ENCODE measurements at places on chromosomes 16 and 17.

- peak; percentile 46 for DNase-seq
- H3K27ac ChIP-seq = no peak overlapping the region
- no peak overlapping the region for H3K4me3 ChIP-seq
- no peaks in the 10 kb centered on the region for H3K36me3 ChIP-seq
Observed at GRCh38 chr16:66274335-66275110, 92.0 kb upstream of the CDH5 start.

GRCh38 chr16:14446796-14447195 is 183.3 kb downstream of the PARN start:
- peaks cover 15% of the 10 kb centered on the region for H3K36me3 ChIP-seq
- H3K27me3 ChIP-seq = no peaks in the 10 kb centered on the region
- no peak overlapping the region for H3K27ac ChIP-seq
- peaks cover 2% of the 10 kb centered on the region for H3K4me1 ChIP-seq

DNA sequence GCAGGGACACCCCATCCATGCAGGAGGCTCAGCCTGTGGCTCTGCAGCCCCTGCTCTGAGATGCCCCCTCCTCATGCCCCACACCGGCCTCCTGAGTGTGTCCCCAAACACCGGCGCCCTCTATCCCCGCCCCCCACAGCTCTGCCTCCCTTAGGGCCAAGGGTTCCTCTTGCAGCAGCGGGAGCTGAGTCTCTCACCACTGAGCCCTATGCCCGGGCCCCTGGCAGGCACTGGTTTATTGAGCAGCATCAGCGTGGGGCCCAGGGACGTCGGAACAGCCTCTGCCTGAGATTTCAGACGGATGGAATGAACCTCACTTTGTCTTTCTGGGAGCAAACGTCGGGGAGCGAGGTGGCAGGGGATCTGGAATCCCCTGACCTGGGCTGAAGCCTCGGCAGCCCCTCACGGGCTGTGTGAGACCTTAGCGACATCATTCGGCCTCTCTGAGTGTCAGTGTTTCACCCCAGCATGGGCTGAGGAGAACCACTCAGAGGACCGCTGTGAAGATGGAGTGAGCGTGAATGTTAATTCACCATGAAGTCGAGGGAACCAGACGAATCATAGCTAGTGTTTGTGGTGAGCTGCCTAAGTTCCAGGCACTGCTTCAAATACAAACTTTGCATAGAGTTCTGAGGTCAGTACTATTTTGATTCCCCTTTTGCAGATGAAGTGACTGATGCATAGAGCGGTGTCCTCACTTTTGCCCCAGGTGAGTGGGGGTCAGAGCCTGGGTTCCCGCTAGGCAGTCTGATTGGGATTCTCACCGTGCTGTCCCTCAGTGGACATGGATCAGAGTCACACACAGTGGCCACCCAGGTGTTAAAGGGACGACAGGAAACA is 5.3 kb upstream of the C16orf74 start:
- H3K4me1 ChIP-seq = peaks cover 16% of the 10 kb centered on the region
- no peak for DNase-seq
- no peak overlapping the region for H3K4me3 ChIP-seq
- no peaks in the 10 kb centered on the region for H3K27me3 ChIP-seq
- H3K27ac ChIP-seq = no peak overlapping the region

GRCh38 chr17:32342603-32343325 is 791 bp upstream of the C17orf75 start:
- H3K27me3 ChIP-seq = no peaks in the 10 kb centered on the region
- H3K27ac ChIP-seq = peak overlapping the region; percentile 67
- peaks cover 8% of the 10 kb centered on the region for H3K4me1 ChIP-seq
- H3K36me3 ChIP-seq = peaks cover 12% of the 10 kb centered on the region
- peak overlapping the region; percentile 86 for H3K4me3 ChIP-seq

GRCh38 chr17:42922294-42922693 is 21.7 kb downstream of the G6PC1 start:
- no peaks in the 10 kb centered on the region for H3K27me3 ChIP-seq
- H3K4me1 ChIP-seq = no peaks in the 10 kb centered on the region
- H3K36me3 ChIP-seq = no peaks in the 10 kb centered on the region
- no peak for DNase-seq

DNA sequence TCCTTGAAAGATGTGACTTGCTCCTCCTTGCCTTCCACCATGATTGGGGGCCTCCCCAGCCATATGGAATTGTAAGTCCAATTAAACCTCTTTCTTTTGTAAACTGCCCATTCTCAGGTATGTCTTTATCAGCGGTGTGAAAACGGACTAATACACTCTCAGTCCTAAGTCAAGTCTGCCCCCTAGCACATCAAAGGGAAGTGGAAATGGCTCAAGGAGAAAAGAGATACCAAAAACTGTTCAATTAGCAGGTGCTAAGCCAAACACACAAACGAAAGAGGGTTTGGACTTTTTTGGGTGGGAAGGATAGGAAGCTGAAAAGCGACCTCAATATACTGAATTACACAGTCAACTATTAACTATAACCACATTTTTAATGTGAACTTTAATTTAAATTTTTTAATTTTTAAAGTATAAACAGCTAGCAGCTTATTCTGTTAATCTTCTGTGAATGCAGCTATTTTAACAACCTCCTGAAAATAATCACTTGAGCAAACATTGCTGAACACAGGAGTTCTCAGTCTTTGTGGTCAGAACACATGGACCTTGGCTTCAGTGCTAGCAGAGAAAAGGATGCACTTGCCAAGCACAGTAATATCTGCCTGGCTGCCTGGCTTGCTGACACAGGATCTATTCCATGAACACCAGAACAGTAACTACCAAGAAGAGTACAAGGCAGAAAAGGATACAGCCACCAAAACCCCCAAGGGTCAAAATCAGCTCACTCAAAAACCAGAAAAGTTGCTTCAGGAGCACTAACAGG is 10.9 kb downstream of the ZNF18 start:
- no peaks in the 10 kb centered on the region for H3K4me1 ChIP-seq
- DNase-seq = no peak
- H3K27me3 ChIP-seq = no peaks in the 10 kb centered on the region
- H3K36me3 ChIP-seq = peaks cover 46% of the 10 kb centered on the region
- no peak overlapping the region for H3K4me3 ChIP-seq

DNA sequence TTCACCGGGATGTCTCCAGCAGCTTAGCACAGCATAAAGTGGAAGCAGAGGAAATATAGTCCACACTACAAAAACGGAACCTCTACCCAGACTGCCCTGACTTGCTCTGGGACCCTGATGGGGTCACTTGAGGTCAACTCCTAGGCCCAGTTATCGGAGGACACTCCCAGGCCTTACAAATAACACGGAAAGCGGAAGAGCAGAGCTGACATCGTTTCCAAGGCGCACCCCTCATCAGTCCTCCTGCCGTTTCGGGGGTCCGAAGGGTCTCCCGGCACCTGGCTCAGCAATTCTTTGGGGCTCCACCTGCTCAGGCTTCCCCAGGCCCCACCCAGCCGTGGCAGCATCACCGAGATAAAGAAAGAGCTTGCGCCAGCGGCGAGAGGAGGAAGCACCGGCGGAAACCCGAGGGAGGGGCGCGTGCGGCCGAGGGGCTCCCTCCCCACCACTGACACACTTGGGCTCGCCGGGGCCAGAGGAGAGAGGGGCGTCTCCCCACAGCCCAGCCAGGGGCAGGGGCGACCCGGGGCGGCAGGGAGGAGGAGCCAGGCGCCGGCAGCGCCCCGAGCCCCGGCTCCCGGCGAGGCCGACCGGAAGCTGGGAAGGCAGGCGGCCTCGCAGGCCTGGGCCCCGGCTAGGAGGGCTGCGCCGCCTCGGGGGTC is 727 bp downstream of the CORO7 start:
- peak; percentile 91 for DNase-seq
- peak overlapping the region; percentile 72 for H3K27ac ChIP-seq
- H3K36me3 ChIP-seq = peaks cover 22% of the 10 kb centered on the region
- H3K4me3 ChIP-seq = peak overlapping the region; percentile 85

GRCh38 chr16:29891525-29892457 is 7.6 kb downstream of the SEZ6L2 start:
- H3K27me3 ChIP-seq = no peaks in the 10 kb centered on the region
- H3K4me1 ChIP-seq = no peaks in the 10 kb centered on the region
- H3K36me3 ChIP-seq = no peaks in the 10 kb centered on the region
- no peak overlapping the region for H3K4me3 ChIP-seq

GRCh38 chr17:81471818-81472456 is 40.7 kb downstream of the ACTG1 start:
- H3K4me3 ChIP-seq = no peak overlapping the region
- DNase-seq = no peak
- H3K36me3 ChIP-seq = peaks cover 3% of the 10 kb centered on the region
- H3K4me1 ChIP-seq = peaks cover 17% of the 10 kb centered on the region

GRCh38 chr16:68081861-68082628 is 3.1 kb upstream of the NFATC3 start:
- H3K27ac ChIP-seq = no peak overlapping the region
- no peak for DNase-seq
- H3K36me3 ChIP-seq = peaks cover 19% of the 10 kb centered on the region
- H3K27me3 ChIP-seq = no peaks in the 10 kb centered on the region
- H3K4me1 ChIP-seq = peaks cover 22% of the 10 kb centered on the region

GRCh38 chr17:13931800-13932460 is 137.4 kb upstream of the COX10 start:
- H3K4me1 ChIP-seq = peaks cover 6% of the 10 kb centered on the region
- H3K27me3 ChIP-seq = no peaks in the 10 kb centered on the region
- H3K4me3 ChIP-seq = no peak overlapping the region

- peaks cover 24% of the 10 kb centered on the region for H3K4me1 ChIP-seq
- DNase-seq = peak; percentile 93
- no peaks in the 10 kb centered on the region for H3K27me3 ChIP-seq
Observed at GRCh38 chr16:2673066-2673999, 9.0 kb upstream of the KCTD5 start.

- no peak overlapping the region for H3K4me3 ChIP-seq
- peaks cover 10% of the 10 kb centered on the region for H3K4me1 ChIP-seq
- DNase-seq = no peak
- peaks cover 2% of the 10 kb centered on the region for H3K36me3 ChIP-seq
Observed at GRCh38 chr16:28606291-28607115, 3.3 kb downstream of the SULT1A1 start.

GRCh38 chr17:6047966-6048365 is 22.2 kb upstream of the WSCD1 start:
- H3K4me1 ChIP-seq = no peaks in the 10 kb centered on the region
- H3K27me3 ChIP-seq = no peaks in the 10 kb centered on the region
- H3K36me3 ChIP-seq = no peaks in the 10 kb centered on the region
- DNase-seq = no peak
- H3K27ac ChIP-seq = no peak overlapping the region

DNA sequence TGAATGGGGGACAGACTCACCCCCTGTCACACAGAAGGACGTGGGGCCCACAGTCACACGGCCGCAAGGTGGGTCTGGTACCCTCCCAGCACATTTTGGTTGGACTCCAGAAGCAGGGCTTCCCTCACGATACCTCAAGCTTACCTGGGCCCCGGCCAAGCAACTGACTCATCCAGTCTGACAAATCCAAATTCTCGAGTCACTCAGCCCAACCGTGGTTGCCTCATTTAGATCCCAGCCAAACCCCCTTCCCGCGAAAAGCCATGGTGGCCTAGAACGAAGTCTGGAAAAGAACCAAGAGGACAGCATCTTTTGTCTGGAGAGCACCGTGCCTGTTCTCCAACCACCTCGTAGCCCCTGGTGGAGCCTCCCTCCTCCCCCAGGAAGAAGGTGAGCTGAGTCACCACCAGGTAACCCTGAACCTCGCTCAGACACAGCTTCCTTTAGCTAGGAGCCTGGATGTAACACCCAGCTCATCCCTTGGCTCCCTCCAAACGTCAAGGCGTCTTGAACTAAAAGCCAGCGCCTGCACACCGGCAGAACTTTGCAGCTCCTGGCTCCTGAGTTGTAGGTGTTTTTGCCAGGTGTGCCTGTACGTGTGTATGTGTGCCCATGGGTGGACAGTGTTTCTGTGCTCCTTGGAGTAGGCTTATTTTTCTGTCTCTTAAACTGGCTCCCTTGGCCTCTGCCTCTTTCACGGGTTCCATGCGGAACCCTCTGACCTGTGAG is 78.9 kb downstream of the CMIP start:
- H3K27ac ChIP-seq = no peak overlapping the region
- no peaks in the 10 kb centered on the region for H3K27me3 ChIP-seq
- no peaks in the 10 kb centered on the region for H3K36me3 ChIP-seq
- H3K4me1 ChIP-seq = peaks cover 13% of the 10 kb centered on the region

DNA sequence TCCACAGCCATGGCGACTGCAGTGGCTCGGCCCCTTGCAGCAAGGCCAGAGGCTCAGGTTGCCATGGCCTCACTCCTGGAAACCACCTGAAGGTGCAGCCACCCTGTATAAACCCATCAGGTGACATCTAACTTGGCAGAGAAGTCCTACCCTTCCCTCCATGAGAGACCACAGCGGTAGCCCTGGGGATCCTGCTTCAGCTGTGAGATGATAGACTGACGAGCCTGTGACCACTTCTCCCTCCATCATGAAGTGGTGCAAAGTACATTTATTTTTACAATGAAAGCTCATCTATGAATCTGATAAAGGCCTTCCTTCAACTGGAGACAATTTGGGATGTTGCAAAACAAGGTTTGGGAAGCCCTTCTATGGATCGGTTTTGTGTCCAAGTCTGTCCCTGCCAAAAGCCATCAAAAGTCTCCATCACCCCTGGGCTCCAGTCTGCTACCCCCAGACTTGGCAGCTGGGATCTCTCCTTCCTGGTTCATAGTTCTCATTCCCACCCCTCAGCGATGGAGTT is 1.8 kb downstream of the ZACN start:
- peaks cover 26% of the 10 kb centered on the region for H3K4me1 ChIP-seq

GRCh38 chr16:86570558-86571529 is 4.2 kb downstream of the FOXC2 start:
- peaks cover 23% of the 10 kb centered on the region for H3K4me1 ChIP-seq
- no peak overlapping the region for H3K27ac ChIP-seq
- no peak for DNase-seq
- peaks cover 46% of the 10 kb centered on the region for H3K27me3 ChIP-seq
- no peaks in the 10 kb centered on the region for H3K36me3 ChIP-seq

DNA sequence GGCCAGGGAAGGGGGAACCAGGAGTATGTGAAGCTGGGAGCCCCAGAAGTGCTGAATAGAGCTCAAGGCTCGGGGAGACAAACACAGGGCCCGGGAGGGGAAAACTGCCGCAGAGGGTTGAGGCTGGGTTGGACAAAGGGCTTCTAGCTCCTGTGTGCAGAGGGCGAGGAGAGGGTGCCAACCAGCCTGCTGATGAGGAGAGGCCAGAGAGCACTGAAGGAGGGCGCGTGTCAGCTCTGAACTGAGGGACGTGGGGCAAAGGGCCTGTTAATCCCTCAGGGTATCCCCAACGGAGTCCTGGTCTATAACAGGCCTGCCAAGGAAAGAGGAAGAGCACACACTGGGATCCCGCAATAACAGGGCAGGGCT is 151.3 kb downstream of the C16orf78 start:
- no peak overlapping the region for H3K4me3 ChIP-seq
- H3K27me3 ChIP-seq = no peaks in the 10 kb centered on the region
- DNase-seq = no peak
- no peaks in the 10 kb centered on the region for H3K4me1 ChIP-seq

- no peaks in the 10 kb centered on the region for H3K36me3 ChIP-seq
- no peak within 1 kb of the TSS for H3K27ac ChIP-seq
- H3K4me1 ChIP-seq = peaks cover 16% of the 10 kb centered on the region
- H3K4me3 ChIP-seq = peak within 1 kb of the TSS; percentile 62
Observed at GRCh38 chr17:35731239-35731916, at the start of gene RASL10B. TSS of gene RASL10B (plus strand) at chr17:35731639. CDS start at chr17:35735185, 3,546 bp downstream.

- peaks cover 22% of the 10 kb centered on the region for H3K4me1 ChIP-seq
- H3K27ac ChIP-seq = no peak overlapping the region
- DNase-seq = no peak
Observed at GRCh38 chr17:17506181-17506741, 10.1 kb upstream of the RASD1 start.

GRCh38 chr16:2748757-2749455 is 3.5 kb upstream of the SRRM2 start:
- H3K27me3 ChIP-seq = no peaks in the 10 kb centered on the region
- peaks cover 12% of the 10 kb centered on the region for H3K4me1 ChIP-seq
- no peak overlapping the region for H3K4me3 ChIP-seq
- H3K36me3 ChIP-seq = peaks cover 7% of the 10 kb centered on the region

GRCh38 chr16:31131416-31131815 is 4.1 kb downstream of the PRSS8 start:
- H3K27ac ChIP-seq = no peak overlapping the region
- peaks cover 42% of the 10 kb centered on the region for H3K4me1 ChIP-seq
